ENCODE measurements at places on chromosomes 11 and 22.
A peak's percentile ranks its signal among the peaks of the same experiment; 100 is the strongest.

GRCh38 chr11:72352859-72353551, 81.3 kb downstream of the CLPB start:
- no peak for DNase-seq

- DNase-seq = no peak
Observed at GRCh38 chr11:7160814-7161489, 72.2 kb downstream of the RBMXL2 start.

DNA sequence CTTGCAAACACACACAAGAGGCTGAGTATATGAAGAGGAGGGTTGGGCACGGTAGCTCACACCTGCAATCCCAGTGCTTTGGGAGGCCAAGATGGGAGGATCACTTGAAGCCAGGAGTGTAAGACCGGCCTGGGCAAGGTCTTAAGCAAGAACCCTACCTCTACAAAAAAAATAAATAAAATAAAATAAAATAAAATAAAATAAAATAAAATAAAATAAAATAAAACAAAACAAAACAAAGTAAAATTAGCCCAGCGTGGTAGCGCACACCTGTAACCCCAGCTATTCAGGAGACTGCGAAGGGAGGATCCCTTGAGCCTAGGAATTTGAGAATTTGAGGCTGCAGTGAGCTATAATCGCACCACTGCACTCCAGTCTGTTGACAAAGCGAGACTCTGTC, 337.9 kb downstream of the SHANK2 start:
- DNase-seq = no peak

GRCh38 chr11:12853652-12854296, 155.3 kb upstream of the RASSF10 start:
- DNase-seq = no peak

DNA sequence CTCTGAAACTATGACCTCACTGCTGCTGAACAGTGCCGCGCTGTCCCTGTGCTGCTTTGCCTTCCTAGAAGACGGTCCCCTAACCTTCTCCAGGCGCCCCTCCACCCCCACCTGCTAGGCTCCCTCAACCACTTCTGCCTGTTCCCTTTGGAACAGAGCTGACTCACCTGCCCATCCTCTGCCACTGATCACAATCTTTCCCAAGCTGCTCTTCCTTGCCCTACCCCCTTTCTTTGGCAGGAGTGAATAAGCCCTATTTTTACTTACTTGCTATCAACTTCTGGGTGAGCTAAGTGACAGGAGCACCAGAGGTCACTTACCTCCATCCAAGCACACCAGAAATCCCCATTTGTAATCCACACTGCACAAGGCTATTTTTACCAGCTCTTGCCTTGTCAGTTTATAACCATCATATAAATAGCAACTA, 116.0 kb upstream of the BID start:
- no peak for DNase-seq

- DNase-seq = no peak
Observed at GRCh38 chr11:86743223-86744118, 56.9 kb upstream of the PRSS23 start.

GRCh38 chr11:81840380-81840779, 893.3 kb downstream of the FAM181B start:
- DNase-seq = no peak

DNA sequence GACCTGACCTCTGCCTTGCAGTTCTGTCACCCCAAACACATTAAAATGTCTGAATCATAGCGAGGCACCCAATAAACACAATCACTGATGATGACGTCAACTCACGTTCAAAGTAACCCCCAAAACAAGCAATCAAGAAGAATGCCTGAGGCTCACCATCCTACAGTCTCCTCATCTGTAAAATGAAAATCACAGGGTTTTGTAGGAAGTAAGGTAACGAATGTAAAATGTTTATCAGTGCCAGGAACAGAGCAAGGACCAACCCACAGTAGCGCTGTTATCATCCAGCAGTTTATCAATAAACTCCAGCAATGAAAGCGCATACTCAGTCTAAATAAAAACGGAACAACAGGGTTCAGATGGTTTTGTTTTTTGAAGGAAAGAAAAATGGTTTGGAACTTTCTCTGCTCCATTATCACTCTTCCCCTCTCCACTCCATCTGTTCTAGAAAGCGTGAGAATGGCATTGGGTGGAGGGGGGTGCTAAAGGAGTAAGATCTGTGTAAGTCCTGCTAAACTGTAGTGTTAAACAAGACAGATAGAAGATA, 110.5 kb downstream of the MICAL3 start:
- DNase-seq = no peak

DNA sequence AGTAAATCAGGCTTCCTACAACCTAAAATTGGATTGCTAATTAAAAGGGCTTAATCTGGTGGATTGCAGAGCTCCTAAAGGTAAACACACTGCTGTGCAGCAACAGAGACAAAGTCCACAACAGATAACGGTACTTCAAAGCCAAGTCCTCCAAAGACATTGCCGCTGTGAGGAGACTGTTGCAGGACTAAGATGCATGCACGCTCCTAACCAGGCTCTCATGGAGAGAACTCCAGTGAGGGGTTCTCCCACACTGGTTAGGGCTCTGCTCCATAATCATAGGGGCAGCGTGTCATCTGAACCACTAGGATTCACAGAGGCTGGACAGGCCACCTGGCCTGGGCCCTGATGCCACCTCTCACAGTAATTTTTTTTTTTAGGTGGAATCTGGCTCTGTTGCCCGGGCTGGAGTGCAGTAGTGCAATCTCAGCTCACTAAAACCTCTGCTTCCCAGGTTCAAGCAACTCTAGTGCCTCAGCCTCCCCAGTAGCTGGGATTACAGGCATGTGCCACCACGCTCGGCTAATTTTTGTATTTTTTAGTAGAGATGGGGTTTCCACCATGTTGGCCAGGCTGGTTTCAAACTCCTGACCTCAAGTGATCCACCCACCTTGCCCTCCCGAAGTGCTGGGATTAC, 56.9 kb upstream of the ARFGAP3 start:
- no peak for DNase-seq

- DNase-seq = no peak
Observed at GRCh38 chr11:11973361-11973800, 35.0 kb downstream of the DKK3 start.

- DNase-seq = no peak
Observed at GRCh38 chr11:129825380-129825779, 9.7 kb downstream of the TMEM45B start.

- DNase-seq = no peak
Observed at GRCh38 chr11:118774032-118774431, 16.9 kb downstream of the DDX6 start.

GRCh38 chr22:40567626-40568328, 68.7 kb downstream of the MRTFA start:
- DNase-seq = no peak

DNA sequence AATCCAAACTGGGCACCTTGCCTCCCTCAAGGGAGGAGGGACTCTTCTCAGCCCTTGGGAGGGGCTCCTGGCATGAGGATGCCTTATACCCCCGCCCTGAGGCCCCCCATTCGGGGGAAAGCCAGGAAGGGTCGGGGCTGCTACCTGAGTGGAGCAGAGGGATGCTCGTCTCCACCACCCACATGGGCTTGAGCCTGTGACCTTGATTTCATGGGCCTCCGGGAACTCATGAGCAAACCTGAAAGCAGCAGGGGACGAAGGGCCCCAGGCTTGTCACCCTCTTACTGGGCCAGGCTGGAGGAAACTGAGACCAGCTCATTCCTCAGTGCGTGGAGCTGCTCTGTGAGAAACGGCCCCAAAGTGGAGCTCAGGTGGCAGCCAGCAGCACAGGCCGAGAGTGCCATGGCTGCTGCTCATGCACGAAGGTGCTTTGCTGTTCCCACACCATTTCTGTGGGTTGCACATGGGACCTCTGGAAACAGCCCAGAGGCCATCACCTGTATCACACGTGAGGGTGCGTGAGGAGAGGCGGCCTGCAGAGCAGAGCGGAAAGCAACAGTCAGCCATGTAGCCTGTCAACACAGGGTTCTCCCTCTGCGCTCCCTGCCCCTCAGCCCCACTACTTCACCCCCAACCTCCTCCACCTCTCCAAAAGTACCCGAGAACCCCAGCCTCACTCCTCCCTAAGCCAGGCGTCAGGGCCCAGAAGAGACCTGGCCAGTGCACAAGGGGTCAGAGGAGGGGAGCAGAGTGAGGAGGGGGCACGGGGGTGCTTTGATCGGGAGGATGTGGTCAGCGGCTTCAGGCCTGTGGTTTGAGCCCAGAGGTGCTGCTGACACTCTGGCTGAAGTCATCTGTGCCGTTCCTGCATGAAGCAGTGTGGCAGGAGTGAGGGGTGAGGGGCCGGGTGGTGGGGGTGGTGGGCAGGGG, 14.1 kb upstream of the IL2RB start:
- DNase-seq = no peak

GRCh38 chr22:22554587-22555284, 4.3 kb downstream of the PRAME start:
- no peak for DNase-seq

- no peak for DNase-seq
Observed at GRCh38 chr11:131866535-131867400, 496.4 kb downstream of the NTM start.

GRCh38 chr11:134835561-134835960, 423.5 kb upstream of the B3GAT1 start:
- DNase-seq = peak; percentile 86

GRCh38 chr22:39893526-39893925, at the start of gene ENTHD1:
TSS of gene ENTHD1 (minus strand) at chr22:39893760. CDS start at chr22:39887748, 6,012 bp downstream.
- no peak for DNase-seq

DNA sequence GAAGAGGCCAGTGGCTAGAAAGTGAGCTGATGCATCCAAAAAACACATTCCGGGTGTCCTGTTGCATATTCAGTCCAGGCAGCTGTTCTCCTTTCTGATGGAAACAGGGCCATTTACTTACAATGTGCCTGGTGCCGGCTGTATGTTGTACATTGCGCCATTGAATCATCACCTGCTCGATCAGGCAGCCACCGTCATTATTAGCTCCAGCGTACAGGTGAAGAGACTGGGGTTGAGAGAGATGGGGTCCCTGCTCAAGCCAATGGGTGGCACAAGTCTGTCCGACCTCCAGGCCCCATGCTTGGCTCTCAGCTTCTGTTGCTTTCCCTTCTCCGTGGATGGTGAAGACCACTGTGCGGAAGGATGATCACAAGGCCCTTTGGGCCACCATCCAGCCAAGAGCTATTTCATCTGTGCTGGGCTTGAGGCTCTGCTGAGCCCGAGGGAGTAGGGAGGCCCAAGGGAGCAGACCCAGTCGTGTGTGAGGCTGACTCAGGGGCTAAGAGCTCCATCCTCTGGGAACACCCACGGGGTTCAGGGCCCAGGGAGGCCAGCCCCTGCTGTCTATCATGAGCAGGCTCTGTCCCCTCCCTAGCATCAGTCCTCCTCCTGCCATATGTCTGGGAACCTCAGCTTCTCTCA, 20.7 kb upstream of the EMID1 start:
- DNase-seq = no peak

DNA sequence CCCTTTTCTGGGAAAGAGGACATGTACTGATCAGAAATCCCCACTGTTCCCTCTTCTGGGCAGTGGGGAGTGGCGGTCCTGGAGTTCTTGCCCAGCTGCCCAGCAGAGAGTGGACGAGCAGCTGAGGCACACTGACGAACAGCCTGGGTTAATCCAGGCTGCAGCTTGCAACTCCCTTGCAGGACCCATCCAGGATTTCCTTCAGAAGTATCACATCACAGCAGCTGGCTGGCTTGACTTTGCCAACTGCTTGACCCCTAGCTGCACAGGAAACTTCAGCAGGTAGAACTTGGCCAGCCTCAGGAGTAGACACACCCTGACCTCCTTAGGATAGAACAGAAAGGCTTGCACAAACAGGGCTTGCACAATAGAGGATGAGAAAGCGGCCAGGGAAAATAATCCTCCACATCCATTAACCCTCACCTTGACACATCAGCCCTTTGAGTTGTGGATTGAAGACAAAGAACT, 27.9 kb upstream of the FZD4 start:
- DNase-seq = no peak

DNA sequence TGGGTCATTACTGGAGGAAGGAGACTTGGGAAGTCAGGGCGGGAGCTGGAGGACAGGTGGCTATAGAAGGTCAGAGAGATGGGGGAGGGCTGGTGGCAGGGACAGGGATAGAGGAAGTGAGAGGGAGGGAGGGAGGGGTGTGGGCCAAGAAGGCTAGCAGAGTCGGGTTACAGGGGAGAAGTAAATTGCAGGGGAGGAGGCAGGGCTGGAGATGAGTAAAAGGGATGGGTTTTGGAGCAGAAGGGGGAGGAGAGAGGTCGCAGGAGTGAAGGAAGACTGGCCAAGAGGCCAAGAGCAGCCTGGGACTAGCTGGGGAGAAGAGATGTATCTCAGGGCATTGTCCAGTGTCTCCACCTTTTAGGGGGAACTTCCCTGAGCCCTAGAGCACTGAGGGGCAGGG, 33.0 kb downstream of the LRRC10B start:
- no peak for DNase-seq

GRCh38 chr11:44018127-44018521, 29.7 kb upstream of the ACCSL start:
- peak; percentile 91 for DNase-seq

GRCh38 chr22:35322126-35322525, 22.4 kb downstream of the TOM1 start:
- no peak for DNase-seq

DNA sequence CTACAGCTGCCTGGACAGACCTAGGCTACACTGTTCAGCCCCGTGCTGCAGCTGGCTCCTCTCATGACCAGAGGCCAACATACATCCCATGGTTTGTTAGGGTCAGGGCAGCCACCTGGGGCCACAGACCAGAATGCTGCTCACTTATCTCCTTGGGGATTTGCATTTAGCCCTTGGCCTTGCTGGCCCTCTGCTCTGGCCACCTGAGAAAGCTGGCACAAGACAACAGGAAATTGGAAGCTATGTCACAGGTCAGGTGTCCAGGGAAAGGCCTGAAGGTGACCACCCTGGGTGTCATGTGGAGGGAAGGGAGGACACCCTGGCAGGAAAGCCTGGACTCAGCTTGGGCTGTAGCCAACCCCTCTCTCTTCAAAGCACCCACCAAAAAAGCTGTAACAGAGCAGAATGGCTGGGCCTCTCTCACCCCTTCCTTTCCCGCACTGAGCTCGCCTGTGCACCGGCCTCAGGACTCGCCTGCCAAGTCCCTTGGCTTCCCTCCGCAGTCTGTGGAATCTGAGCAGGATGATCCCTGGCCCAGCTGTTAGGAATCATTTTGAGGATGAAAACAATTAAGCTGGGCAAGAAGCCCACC, 86.3 kb downstream of the SNX19 start:
- DNase-seq = no peak

DNA sequence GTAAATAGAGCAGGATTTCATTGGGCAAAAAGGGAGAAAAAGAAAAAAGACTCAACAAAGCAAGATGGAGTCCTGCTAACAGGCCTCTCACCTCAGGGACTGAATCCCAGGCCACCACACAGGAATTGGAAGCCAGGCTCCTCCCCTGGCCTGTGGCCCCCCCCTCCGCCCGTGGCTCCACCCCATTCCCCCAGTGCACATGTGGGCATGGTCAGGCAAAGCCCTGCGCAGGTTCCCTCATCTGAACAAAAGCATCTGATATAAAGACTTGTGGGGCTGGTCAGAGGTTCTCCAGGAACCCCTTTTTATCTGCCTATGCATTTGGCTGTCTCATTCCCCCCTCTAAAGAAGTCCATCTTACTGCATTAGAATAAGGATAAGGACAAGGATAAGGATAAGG, 46.0 kb upstream of the PAK1 start:
- peak; percentile 47 for DNase-seq

GRCh38 chr11:113023228-113023627, 62.0 kb downstream of the NCAM1 start:
- no peak for DNase-seq

GRCh38 chr22:49798486-49799151, 29.1 kb downstream of the BRD1 start:
- DNase-seq = no peak
